ENCODE measurements at places on chromosomes 11 and 22.

GRCh38 chr11:33412241-33412640 is 155.1 kb downstream of the HIPK3 start:
- no peak for DNase-seq

DNA sequence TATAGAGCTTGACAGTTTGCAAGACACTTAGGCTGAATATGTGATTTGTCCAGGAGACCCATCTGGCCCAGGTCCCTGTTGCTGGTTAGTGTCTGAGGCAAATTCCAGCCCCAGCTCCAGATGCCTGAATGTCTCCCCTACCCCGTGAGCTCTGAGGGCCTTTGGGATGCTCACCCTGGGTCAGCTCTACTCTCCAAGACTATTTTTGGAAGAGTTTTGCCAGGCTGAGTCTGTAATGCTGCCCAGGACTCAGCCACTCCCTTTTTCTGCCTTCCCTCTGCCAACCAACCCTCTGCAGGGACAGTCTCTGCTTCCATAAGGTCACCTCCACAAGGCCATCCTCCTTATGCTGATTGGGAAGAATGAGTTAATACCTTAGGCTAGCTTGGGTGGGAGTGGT is 66.3 kb downstream of the CABIN1 start:
- DNase-seq, result no peak

DNA sequence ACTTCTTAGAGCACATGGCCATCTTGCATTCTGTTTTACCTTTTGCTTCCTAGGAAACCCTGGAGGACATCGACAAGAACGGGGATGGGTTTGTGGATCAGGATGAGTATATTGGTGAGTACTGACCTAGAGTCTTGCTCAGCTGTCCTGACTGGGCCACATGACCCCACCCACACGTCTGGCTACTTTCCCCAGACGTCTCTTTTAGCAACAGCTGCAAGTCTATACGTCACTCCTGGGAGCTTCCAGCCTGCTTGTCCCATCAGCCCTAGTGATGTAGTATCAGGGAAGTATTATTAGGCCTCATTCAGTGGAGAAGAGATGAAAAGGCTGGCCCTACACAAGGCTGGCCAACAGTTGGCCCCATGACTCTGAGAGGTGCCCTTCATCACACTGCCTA is 9.6 kb downstream of the RCN1 start:
- DNase-seq, result no peak

DNA sequence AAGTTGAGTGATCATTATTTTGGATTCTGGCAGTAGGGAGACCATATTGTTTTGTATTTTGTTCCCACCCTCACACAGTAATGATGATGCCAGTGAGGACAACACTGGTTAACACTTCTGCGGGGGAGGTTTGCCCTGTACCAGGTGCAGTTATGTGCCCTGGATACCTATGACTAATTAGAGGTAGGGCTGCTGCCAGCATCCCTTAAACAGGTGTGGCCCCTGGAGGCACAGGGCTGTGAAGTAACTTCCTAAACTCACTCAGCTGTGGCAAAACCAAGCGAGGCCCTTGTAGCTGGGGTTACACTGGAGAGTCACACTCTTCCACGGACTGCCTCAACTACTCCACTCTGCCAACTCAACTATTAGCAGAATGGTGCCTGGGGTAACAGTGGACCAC is 64.5 kb downstream of the MCM5 start:
- DNase-seq, result no peak

DNA sequence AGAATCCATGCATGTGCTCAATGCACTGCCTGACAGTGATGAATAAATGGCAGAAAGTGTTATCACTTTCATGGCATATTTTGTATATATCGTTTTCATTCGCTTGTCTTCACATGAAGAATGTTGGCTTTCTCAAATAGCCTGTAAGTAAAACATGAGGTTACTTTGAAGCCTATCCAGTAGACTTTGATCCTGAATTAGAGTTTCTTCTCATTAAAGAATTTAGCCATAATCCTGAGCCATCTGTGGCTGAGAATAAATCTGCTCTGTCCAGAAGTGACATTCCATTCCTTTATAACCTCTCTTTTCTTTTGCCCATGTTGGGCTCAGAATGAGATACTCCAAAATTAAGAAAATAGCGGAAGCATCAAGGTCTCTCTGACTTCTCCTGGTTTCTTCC is 1071.7 kb upstream of the TENM4 start:
- DNase-seq, result no peak

- DNase-seq, result no peak
Observed at GRCh38 chr11:12678092-12678491, 3.9 kb downstream of the TEAD1 start.

DNA sequence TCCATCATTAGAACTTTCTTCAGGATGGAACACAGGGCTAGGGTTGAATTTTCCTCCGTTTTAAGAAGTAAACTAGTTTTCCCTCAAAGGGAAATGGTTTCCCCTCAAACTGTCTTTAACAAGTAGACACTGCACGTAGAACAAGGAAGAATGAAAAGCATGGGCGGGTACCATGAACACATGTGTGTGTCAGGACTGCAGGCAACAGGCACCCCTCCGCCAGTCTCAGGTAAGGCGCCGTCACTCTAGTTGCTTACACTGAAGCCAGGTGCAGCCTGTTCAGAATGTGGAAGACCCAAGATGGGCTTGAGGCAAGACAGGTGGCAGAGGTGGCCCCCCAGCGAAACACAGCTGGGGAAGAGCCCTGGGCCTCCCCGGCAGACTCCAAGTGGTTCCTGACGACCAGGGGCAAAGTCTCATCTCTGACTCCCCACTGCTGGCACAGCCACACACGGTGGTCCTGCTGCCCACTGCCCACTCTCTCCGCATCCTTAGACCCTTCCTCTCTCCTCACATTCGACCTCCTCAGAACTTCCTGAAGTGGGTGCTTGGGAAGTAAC is 25.4 kb upstream of the MOB2 start:
- DNase-seq, result no peak

GRCh38 chr11:10021563-10021962 is 272.5 kb downstream of the SBF2 start:
- DNase-seq, result no peak

GRCh38 chr11:90329043-90329442 is 106.2 kb upstream of the CHORDC1 start:
- DNase-seq, result no peak

DNA sequence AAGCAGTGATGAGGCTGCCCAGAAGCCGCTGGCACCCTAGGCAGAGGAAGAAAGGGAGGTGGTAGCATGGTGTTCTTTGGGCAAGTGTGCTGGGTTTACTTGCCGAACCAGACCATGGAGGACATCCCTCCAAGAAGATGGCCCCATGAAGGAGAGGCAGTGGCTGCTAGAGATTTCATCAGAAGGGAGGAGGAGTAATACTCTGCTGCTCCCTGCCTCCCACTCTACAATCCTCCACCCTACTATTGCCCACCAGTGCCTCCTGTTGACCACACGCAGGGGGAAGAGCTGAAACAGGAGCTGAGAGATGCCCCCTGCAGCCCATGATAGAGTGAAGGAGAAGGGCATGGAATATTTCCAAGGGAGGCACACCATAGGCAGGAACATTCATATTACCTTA is 51.0 kb upstream of the PRSS23 start:
- DNase-seq, result no peak

DNA sequence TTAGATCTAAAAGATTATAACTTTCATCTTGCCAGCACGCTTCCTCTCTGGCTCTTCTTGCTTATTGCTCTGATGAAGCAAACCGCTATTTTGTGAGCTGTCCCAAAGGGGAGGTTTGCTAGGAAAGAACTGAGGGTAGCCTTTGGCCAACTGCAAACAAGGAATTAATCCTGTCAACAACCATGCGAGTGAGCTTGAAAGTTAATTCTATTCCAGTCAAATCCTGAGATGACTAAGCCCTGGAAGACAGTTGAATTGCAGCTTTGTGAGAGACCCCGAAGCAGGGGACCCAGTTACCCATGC is 10.3 kb upstream of the RNF141 start:
- no peak for DNase-seq

DNA sequence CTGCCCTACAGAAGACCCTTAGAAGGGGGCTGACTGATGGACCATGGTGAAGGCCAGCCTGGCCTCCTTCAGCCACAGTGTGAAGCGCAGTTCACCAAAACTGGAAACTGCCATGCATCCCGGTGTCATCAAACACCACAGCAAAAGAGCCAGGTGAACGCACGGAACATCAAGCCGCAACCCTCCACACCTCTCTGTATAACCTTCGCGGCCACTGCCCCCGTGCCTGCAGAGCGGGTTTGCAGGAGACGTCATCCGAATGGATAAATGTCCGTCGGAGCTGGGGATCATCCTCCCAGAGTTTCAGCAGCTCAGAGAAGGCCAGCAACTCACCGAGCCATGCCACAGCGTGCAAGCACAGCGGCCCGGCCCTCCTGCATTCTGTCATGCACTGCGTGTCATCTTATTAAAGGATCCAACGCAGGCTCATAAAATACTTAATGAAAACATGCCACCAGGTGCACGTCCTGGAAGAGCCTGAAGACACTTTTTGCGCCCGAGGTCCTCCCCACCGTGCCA is 309.9 kb downstream of the BRD1 start:
- DNase-seq, result no peak

- DNase-seq, result no peak
Observed at GRCh38 chr11:77269484-77270123, 31.9 kb downstream of the GDPD4 start.

DNA sequence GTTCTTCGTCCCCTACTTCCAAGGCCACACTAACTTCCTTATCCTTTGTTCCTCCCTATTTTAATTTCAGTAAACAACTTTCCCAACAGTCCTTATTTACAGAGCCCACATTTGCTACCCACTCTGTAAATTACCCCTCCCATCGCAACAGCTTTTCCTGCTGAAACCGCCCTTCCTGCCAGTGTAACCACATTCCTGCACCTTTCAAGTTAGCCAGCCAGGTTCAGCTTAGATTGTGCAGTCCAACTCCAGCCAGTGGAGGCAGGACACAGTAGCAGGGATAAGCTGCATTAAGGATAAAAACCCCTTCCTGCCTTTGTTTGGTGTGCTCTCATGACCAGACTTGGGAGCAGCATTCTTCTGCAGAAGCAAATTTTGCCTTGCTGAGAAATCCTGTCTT is 768.3 kb upstream of the ARHGAP42 start:
- DNase-seq, result no peak

DNA sequence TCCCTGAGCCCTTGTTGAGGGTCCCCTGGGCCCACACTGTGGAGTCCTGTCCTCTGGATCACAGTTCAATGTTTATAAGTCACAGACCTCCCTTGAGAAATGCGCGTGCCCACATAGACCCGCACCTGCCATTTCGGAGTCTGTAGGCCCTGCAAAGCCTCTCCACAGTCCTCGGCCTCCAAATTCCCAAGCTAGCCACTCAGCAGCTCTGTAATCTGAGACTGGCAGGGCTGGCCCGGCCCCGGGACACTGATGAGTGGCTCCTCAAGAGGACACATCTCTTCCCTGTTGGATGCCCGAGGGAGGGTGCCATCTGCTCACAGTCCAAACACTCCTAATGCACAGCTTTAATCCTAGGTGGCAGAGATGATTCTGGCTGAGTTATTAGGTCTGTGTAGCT is 39.1 kb downstream of the B3GAT1 start:
- no peak for DNase-seq

GRCh38 chr11:106172386-106172991 is 95.0 kb downstream of the AASDHPPT start:
- no peak for DNase-seq

GRCh38 chr11:14519597-14519916 is 629 bp downstream of the PSMA1 start:
- DNase-seq, result no peak

DNA sequence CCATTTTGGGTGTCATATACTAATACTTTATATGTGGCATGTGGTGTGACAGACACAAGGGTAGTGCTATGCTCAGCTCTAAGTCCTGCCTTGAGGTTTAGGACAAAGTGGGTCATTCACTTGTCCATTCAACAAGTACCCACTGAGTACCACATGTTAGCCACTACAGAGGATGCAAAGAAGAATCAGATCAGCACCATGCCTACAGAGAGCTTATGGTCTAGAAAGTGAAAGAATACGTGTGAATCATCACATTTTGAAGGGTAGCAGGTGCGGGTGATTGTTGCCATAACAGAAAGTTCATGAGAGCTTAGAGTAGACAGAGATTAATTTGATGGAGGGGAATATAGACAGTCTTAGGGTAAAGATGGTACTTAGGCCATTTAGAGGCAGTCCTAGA is 18.3 kb downstream of the CLMP start:
- no peak for DNase-seq

DNA sequence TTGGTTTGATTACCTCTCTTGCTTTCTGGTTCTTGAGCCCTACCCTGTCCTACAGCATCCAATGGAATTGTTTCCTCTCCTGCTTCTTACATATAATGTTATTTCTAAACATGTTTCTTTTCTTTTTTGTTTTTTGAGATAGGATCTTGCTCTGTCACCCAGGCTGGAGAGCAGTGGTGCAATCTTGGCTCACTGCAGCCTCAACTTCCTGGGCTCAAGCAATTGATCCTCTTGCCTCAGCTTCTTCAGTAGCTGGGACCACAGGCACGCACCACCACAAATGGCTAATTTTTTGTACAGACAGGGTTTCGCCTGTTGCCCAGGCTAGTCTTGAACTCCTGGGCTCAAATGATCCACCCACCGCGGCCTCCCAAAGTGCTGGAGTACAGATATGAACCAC is 105.9 kb downstream of the SGSM3 start:
- DNase-seq, result no peak
